ENCODE measurements at places on chromosomes 2 and 18.

DNA sequence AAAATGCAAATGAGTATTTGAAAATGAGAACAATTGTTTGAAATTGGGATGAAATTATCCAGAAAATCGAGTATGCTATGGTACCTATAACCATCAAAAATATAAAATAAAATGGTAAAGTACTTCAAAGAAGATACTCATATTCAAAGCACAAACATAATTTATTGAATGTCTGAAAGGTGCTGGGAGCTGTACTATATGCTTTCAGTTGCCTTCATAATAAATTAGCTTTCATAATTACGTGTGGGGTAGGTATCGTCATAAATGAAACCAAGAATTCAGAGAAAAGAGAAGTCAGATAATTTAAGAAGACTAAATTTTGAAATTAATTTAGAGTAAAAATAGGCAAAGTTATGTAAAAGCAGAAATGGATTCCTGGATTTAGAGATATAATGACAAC, 721.9 kb upstream of the ACVR2A start:
- no peak for DNase-seq

GRCh38 chr2:55155764-55156281, 76.3 kb downstream of the CLHC1 start:
- DNase-seq: no peak

DNA sequence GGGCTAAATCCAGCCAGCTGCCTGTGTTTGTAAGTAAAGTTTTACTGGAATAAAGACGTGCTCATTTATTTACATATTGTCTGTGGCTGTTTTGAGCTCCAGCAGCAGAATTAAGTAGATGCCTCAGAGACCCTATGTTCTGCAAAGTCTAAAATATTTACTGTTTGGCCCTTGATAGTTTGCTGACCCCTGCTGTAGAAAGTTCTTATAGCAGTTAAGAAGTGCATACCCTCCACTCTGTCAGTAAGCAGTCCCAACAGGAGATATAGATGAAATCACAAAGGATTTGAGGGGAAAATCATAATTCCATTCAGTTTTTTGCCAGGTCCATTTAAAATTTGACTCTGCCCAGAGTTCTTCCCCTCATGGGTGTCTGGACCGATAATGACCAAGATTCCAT, 50.1 kb upstream of the ITM2C start:
- no peak for DNase-seq

GRCh38 chr2:104862058-104862941, 8.4 kb downstream of the POU3F3 start:
- no peak for DNase-seq

- no peak for DNase-seq
Measured at GRCh38 chr2:120496759-120497158, 150.8 kb downstream of the INHBB start.

DNA sequence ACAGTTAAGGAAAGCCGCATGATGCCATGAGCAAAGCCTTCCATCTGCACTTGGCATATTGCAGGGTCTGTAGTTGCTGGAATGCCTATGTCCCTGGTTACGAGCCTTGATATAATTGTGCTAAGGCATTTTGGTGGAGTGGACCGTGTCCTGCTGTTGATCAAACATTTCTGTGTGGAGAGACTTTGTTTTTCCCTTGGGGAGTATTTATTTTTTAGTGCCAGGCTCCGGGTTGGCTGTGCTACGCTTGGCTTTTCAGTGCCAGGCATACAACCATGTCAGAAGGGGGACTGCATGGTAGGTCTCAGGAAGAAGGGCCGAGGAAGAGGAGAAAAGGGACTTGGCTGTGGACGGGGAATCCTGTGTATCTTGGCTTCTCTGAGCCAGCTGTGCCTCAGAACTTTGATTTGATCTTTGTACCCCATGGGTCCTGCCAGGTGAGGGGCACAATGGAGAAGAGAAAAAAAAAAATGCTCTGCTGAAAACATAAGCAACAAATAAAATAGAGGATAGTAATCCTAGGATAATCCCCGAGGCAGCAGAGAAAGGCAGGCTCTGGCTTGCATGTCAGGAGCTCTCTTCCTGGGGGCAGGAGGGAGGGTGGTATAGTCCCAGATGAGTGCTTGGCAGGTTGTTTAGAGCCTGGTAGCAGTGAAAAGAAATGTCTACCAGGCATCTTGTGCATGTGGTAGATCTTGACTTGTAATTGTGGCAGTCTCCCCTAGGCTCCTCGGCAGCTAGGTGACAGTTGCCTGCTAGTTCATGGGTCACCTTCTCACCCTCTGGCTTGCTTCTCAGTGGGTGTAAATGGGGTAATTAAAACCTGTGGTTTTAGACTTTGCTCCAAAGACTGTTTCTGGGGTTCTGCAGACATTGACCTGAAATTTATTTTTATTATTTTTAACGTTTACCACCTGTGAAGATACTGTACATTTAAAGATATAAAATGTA, 233.0 kb downstream of the NEDD4L start:
- no peak for DNase-seq

- DNase-seq: peak; percentile 34
Measured at GRCh38 chr2:189115126-189115525, 64.4 kb downstream of the COL5A2 start.

GRCh38 chr2:24449344-24449743, 41.7 kb upstream of the NCOA1 start:
- no peak for DNase-seq

DNA sequence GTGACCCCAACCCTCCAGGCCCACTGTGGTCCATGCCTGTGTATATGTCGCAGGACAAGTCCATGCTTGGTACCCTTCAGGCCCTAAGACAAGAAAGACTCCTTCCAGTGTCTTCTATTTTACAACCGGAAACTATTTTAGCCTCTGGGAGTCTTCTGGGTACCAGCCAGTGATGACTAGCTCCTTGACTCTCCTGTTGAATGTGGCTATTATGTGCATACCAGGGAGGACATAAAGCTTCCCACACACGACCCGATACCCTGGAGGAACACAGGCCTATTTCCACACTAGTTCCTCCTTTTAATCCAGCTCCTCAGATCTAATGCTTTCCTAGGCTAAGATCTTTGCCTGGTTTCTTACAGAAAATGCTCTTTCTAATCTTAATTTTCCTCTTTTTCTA, 178.1 kb downstream of the NCKAP5 start:
- no peak for DNase-seq

- no peak for DNase-seq
Measured at GRCh38 chr18:70709144-70709543, 420.3 kb downstream of the SOCS6 start.

Measured in NCI-H1417 (cell line).